ENCODE measurements at places on chromosomes 11 and 22. TPM values are rescaled to one million over a fixed set of nuclear protein-coding genes. Genes with fewer than 3 reads are reported as not detected.

DNA sequence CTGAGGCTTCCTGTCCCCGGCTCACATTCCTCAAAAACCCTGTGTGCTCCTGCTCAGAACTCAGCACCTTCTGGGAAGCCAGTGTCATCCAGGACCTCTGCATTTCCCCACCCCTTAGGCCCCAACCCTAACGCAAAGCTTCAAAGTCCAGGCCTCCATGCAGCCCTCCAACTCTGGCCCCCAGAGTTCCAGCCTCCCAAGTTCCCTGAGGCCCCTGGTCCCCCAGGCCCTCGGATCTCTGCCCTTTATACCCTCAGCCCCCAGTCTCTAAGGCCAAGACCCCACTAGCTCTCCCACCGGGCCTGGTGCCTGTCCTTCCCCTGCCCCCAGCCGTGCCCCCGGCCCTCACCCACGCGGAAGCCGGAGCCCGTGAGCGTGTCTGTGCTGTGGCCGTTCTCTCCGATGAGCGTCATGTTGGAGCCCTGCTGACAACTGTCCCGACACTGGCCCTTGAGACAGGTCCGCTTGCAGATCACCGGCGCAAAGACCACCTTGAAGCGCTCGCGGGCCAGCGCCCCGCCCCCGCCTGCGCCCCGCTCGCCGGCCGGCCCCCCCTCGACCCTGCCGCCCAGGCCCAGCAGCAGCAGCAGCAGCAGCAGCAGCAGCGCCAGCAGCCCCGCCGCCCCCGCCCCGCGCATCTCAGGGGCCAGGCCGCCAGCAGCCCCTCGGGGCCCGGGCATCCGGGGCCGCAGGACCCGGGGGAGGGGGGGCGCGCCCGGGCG is 718 bp downstream of the LTBP3 start:
- peak; percentile 43 for DNase-seq
- peaks cover 57% of the 10 kb centered on the region for H3K4me1 ChIP-seq
- no peaks in the 10 kb centered on the region for H3K36me3 ChIP-seq
- no peaks in the 10 kb centered on the region for H3K27me3 ChIP-seq

- H3K27ac ChIP-seq = no peak overlapping the region
- no peaks in the 10 kb centered on the region for H3K27me3 ChIP-seq
- no peaks in the 10 kb centered on the region for H3K36me3 ChIP-seq
- H3K4me1 ChIP-seq = peaks cover 19% of the 10 kb centered on the region
- no peak for DNase-seq
Observed at GRCh38 chr11:35145271-35145670, 6.3 kb downstream of the CD44 start.

GRCh38 chr11:78821371-78822306 is 247.0 kb upstream of the NARS2 start:
- no peak for DNase-seq
- no peaks in the 10 kb centered on the region for H3K36me3 ChIP-seq
- no peak overlapping the region for H3K27ac ChIP-seq
- H3K4me3 ChIP-seq = no peak overlapping the region
- no peaks in the 10 kb centered on the region for H3K4me1 ChIP-seq

Gene APOA1
- 68.6 TPM for total RNA-seq

GRCh38 chr11:117830674-117831351 is 6.3 kb upstream of the FXYD2 start:
- H3K4me1 ChIP-seq = peaks cover 20% of the 10 kb centered on the region
- H3K27me3 ChIP-seq = no peaks in the 10 kb centered on the region
- no peak overlapping the region for H3K27ac ChIP-seq
- no peak overlapping the region for H3K4me3 ChIP-seq

- no peaks in the 10 kb centered on the region for H3K36me3 ChIP-seq
- no peaks in the 10 kb centered on the region for H3K27me3 ChIP-seq
- H3K4me3 ChIP-seq = peak overlapping the region; percentile 60
- DNase-seq = peak; percentile 94
- peak overlapping the region; percentile 88 for H3K27ac ChIP-seq
Observed at GRCh38 chr22:31676700-31677099, 14.7 kb upstream of the PISD start.

Gene CCT8L2
- not detected for total RNA-seq

GRCh38 chr22:20203142-20203551 is 52.3 kb upstream of the CCDC188 start:
- H3K4me3 ChIP-seq = no peak overlapping the region

DNA sequence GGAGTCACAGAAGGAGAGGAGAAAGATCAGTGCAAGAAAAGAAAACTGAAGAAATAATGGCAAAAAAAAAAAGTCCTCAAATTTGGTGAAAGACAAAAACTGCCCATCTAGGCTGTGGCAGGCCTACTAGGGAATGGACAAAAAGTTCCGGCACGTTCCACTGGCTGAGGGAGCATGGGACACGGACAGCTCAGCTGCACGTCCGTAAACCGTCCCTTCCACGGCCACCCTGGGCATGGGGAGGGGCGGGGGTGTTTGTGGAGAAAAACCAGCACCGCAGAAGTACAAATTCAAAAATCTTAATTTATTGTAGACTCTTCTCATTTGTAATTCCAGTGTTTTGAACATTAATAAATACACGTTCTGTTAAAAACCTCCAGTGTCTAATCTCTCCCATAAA is 25.4 kb downstream of the TRMU start:
- no peak for DNase-seq
- H3K27ac ChIP-seq = no peak overlapping the region
- H3K36me3 ChIP-seq = no peaks in the 10 kb centered on the region

GRCh38 chr11:22752908-22753310 is 76.7 kb downstream of the SVIP start:
- H3K27ac ChIP-seq = no peak overlapping the region
- H3K36me3 ChIP-seq = no peaks in the 10 kb centered on the region
- H3K27me3 ChIP-seq = no peaks in the 10 kb centered on the region
- H3K4me3 ChIP-seq = no peak overlapping the region
- H3K4me1 ChIP-seq = peaks cover 12% of the 10 kb centered on the region

DNA sequence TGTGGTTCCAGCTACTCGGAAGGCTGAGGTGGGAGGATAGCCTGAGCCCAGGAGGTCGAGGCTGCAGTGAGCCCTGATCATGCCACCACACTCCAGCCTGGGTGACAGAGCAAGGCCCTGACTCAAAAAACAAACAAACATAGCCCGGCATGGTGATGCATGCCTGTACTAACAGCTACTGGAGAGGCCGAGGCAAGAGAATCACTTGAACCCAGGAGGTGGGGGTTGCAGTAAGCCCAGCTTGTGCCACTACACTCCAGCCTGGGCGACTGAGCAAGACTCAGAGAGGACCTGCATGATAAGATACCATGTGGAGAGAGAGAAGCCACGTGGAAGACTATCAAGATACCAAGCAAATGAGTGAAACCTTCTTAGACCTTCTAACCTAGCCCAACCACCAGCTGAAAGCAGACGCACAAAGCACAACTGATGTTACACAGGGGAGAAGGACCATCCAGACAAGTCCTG is 36.1 kb downstream of the AMBRA1 start:
- no peak for DNase-seq
- H3K4me3 ChIP-seq = no peak overlapping the region
